ENCODE measurements at places on chromosomes 13 and 19.
A peak's percentile ranks its signal among the peaks of the same experiment; 100 is the strongest.

GRCh38 chr19:51810223-51810622 lies 15.3 kb downstream of the FPR3 start:
- no peak overlapping the region for H3K4me3 ChIP-seq
- no peaks in the 10 kb centered on the region for H3K36me3 ChIP-seq
- H3K4me1 ChIP-seq, result no peaks in the 10 kb centered on the region

DNA sequence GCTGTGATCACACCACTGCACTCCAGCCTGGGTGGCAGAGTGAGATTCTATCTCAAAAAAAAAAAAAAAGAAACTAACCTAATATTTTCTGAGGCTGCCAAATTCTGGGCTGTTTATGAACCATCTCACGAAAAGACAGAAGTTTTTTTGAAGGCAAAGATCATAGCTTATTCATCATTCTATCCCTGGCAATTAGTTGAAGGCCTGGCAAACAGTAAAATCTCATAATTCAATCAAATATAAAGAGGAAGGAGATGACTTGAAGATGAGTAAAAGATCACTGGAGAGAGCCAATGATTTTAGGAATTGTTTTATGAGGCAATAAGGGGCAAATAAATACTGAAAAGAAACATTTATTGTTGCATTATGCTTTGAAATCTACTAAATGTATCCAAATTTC lies 216.5 kb downstream of the DCLK1 start:
- no peaks in the 10 kb centered on the region for H3K4me1 ChIP-seq
- H3K27me3 ChIP-seq, result no peaks in the 10 kb centered on the region
- H3K27ac ChIP-seq, result no peak overlapping the region
- no peak for DNase-seq

- H3K27ac ChIP-seq, result no peak overlapping the region
- no peaks in the 10 kb centered on the region for H3K27me3 ChIP-seq
- peaks cover 3% of the 10 kb centered on the region for H3K36me3 ChIP-seq
- H3K4me1 ChIP-seq, result peaks cover 49% of the 10 kb centered on the region
- DNase-seq, result no peak
Observed at GRCh38 chr13:32590266-32590665, 4.0 kb downstream of the PDS5B start.

DNA sequence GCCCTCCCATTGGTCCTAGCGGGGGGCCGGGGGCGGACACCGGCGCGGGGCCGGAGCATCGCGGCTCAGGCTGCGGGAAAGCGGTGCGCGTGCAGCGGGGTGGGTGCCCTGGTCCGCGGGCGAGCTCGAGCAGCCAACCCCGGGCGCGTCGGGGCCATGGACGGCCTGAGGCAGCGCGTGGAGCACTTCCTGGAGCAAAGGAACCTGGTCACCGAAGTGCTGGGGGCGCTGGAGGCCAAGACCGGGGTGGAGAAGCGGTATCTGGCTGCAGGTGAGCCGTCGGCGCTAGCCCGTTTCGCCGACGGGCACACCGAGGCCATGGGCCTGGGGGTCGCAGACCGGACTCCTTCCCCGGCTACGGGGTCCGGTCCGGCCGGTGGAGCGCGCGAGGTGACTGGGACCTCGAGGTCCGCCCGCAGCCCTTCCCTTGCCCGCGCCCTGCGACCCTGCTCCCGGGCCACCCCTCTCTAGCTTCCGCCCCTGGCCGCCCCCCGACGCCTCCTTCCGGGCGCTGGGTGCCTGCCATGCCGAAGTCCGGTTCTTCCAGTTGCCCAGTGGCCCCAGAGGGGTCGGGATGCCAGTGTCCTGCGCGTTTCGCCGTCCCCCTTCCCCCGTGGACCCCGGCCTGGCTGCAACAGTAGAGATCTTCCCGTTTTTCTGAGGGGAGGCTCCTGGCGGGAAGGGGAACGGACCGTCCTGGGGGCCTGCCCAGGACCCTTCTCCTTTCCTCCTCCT lies at the start of gene REEP6:
Gene REEP6 (plus strand): TSS at position 68 of the 735 bp plus-strand sequence. CDS start 89 bp downstream, at position 157.
- H3K27ac ChIP-seq, result peak within 1 kb of the TSS; percentile 58
- DNase-seq, result no peak
- H3K36me3 ChIP-seq, result no peaks in the 10 kb centered on the region
- peak within 1 kb of the TSS; percentile 91 for H3K4me3 ChIP-seq
- peaks cover 5% of the 10 kb centered on the region for H3K4me1 ChIP-seq
- peaks cover 1% of the 10 kb centered on the region for H3K27me3 ChIP-seq

- H3K27me3 ChIP-seq, result no peaks in the 10 kb centered on the region
- H3K4me1 ChIP-seq, result peaks cover 11% of the 10 kb centered on the region
- H3K4me3 ChIP-seq, result no peak overlapping the region
- no peak overlapping the region for H3K27ac ChIP-seq
- H3K36me3 ChIP-seq, result peaks cover 28% of the 10 kb centered on the region
Observed at GRCh38 chr19:51098365-51099046, 9.7 kb downstream of the CTU1 start.

- H3K36me3 ChIP-seq, result no peaks in the 10 kb centered on the region
- DNase-seq, result no peak
- no peak overlapping the region for H3K4me3 ChIP-seq
- no peak overlapping the region for H3K27ac ChIP-seq
- no peaks in the 10 kb centered on the region for H3K4me1 ChIP-seq
Observed at GRCh38 chr13:44132710-44133109, 240.9 kb upstream of the SERP2 start.

DNA sequence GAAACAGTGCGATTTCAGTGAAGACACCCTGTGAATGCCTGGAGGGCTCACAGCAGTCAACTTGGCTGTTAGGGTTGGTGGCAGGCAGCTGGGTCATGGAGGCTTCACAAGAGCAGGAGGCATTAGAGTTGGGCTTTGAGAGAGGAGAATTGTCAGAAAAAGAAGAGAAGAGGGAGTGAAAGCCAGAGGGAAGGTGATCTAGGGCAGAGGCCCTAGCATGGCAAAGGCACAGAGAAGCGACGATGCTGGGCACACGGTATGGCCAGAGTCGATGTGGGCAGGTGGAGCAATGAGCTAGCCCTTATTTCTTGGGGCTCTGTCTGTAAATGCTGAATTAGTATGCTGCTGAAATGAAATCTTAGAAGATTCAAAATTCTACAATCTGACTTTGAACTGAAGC lies 52.6 kb upstream of the OLFM4 start:
- DNase-seq, result no peak
- no peak overlapping the region for H3K4me3 ChIP-seq
- H3K27me3 ChIP-seq, result peaks cover 9% of the 10 kb centered on the region
- no peaks in the 10 kb centered on the region for H3K36me3 ChIP-seq

DNA sequence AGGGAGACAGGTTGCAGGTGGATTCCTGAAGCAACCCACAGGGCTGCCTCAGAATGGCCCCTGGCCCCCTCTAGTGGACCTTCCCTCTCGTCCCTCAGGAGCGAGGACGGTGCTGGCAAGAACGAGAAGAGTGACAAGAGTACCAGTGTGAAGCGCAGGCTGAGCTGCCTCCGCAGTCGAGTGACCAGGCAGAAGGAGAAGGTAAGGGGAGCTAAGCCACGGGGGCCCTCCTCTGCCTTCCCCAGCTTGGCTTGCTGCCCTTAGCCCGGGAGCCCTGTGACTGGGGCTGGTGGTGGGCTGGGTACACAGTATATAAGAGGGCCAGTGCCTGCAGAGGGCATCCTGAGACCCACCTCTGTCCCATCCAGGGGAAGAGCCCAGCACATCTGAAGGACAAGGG lies 34.0 kb downstream of the ARHGEF18 start:
- no peak overlapping the region for H3K4me3 ChIP-seq
- DNase-seq, result no peak
- peak overlapping the region; percentile 84 for H3K27ac ChIP-seq
- H3K27me3 ChIP-seq, result no peaks in the 10 kb centered on the region
- H3K36me3 ChIP-seq, result peaks cover 34% of the 10 kb centered on the region

DNA sequence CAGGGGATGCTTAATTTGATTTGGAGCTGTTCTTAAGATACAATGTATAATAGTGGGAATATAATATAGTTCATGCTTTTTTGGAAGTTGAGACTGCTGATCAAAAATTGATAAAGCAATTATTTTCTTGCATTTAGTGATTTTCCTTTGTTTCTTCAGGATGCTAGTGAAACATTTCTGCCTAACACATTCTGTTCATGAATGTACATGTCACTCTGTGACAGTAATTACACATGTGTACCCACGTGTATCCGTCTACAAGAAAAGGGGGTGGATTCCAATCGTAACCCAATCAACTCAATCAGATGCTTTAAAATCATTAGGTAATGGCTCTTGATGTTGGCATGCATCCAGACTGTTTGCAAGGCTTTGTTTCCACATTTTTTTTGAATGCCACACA lies 5.0 kb upstream of the FRY start:
- DNase-seq, result no peak
- H3K4me3 ChIP-seq, result no peak overlapping the region
- H3K27ac ChIP-seq, result no peak overlapping the region
- H3K4me1 ChIP-seq, result peaks cover 4% of the 10 kb centered on the region
- H3K27me3 ChIP-seq, result no peaks in the 10 kb centered on the region

GRCh38 chr19:41193430-41194156 lies 574 bp downstream of the CYP2S1 start:
- no peak for DNase-seq
- peaks cover 37% of the 10 kb centered on the region for H3K27me3 ChIP-seq
- H3K27ac ChIP-seq, result peak overlapping the region; percentile 12
- H3K4me1 ChIP-seq, result peaks cover 14% of the 10 kb centered on the region

DNA sequence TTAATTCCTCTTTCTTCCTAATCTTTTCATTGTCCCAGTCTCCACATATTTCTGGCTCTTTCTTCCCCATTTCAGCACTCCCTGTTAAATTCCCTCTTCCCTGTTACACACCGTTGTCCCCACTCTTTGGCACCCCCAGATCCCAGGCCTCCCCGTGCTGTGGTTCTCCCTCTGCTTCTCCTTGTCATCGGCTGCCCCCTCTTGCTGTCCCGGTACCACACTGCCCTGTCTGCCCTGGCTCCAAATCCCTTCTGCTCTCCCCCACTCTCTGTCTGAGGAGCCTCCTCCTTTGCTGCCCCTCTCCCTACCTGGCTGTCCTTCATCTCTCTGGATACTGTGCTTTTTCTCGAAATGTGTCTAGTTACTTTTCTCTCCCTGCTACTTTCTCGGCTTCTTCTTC lies 983 bp downstream of the ZNF415 start:
- H3K27ac ChIP-seq, result peak overlapping the region; percentile 45
- H3K27me3 ChIP-seq, result peaks cover 11% of the 10 kb centered on the region
- H3K36me3 ChIP-seq, result peaks cover 16% of the 10 kb centered on the region
- no peak for DNase-seq
- peak overlapping the region; percentile 81 for H3K4me3 ChIP-seq

DNA sequence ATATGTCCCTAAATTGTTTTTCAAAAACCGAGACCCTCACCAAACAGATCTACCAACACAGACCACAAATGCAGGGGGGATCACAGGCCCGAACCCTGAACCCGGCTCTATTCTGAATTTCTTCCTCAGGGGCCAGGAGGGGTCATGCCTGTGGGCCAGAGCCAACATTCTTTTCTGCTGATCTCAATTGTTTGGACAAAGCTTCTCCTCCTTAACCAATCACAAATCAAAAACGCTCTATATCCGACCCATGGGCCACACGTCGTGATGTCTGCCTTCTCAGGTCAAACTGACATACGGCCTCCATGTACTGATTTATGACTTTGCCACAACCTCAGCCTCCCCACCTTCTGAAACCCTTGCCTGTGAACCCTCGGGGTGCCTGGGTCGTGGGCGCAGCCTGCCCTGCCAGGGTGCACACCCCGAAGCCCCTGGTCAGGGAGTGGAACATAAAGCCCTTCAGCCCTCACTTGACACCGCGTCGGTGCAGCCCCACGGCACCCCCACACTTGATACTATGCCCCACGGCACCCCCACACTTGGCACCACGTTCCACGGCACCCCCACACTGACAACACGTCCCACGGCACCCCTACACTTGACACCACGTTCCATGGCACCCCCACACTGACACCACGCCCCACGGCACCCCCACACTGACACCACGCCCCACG lies 58.4 kb upstream of the C13orf46 start:
- H3K4me1 ChIP-seq, result peaks cover 34% of the 10 kb centered on the region
- no peaks in the 10 kb centered on the region for H3K27me3 ChIP-seq
- peak overlapping the region; percentile 8 for H3K27ac ChIP-seq
- H3K4me3 ChIP-seq, result no peak overlapping the region

DNA sequence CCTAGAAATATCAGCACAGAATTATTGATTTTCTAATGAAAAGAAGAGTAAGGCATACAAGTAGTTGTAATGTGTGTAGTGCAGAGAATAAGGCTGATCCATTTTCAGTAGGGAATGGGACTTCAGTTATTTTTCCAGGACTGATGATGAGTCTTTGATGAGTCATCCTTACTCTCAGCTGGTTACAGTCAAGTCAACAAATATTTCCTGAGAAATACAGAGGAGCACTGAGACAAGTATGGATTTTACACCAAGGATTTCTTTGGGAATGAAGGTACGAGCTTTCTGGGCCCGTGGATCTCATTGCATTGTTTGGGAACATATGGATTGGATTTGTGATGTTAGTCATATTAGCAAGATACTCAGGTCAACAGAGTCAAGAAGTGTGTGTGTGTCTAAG lies 502.7 kb downstream of the FGF9 start:
- H3K27ac ChIP-seq, result no peak overlapping the region
- no peak for DNase-seq
- H3K27me3 ChIP-seq, result peaks cover 2% of the 10 kb centered on the region
- H3K4me3 ChIP-seq, result no peak overlapping the region
- H3K36me3 ChIP-seq, result no peaks in the 10 kb centered on the region
- no peaks in the 10 kb centered on the region for H3K4me1 ChIP-seq

GRCh38 chr19:492091-492531 lies 4.2 kb upstream of the MADCAM1 start:
- DNase-seq, result peak; percentile 47
- H3K36me3 ChIP-seq, result no peaks in the 10 kb centered on the region
- peaks cover 9% of the 10 kb centered on the region for H3K4me1 ChIP-seq
- H3K27ac ChIP-seq, result no peak overlapping the region

GRCh38 chr13:32427852-32428580 lies at the start of gene N4BP2L1:
TSS of gene N4BP2L1 (minus strand) at chr13:32428130. CDS start at chr13:32428082, 48 bp downstream.
- H3K4me1 ChIP-seq, result peaks cover 28% of the 10 kb centered on the region
- H3K36me3 ChIP-seq, result peaks cover 6% of the 10 kb centered on the region
- peak within 1 kb of the TSS; percentile 98 for H3K4me3 ChIP-seq
- peak; percentile 77 for DNase-seq
- H3K27me3 ChIP-seq, result no peaks in the 10 kb centered on the region
